Activated CD4-positive, alpha-beta T cell treated with anti-CD3 and anti-CD28 coated beads for 4 hours (primary cell): ENCODE measurements at places on chromosomes 12 and 14.

- DNase-seq = no peak
These were observed 2.4 kb downstream of the EXD2 start for GRCh38 chr14:69193721-69194120.

- DNase-seq = no peak
These were observed 2.5 kb downstream of the DUSP6 start for GRCh38 chr12:89349814-89350213.

DNA sequence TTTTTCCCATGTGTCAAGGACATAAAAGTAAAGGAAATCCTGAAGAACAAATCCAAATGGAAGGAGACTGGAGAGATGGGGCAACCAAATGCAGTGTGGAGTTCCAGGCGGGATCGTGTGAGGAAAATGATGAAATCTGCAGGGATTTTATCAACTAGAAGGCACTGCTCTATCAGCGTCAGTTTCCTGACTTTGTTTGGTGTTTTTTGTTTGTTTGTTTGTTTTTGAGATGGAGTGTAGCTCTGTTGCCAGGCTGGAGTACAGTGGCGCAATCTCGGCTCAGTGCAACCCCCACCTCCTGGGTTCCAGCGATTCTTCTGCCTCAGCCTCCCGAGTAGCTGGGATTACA, 43.3 kb upstream of the GPR132 start:
- DNase-seq = no peak

- DNase-seq = no peak
These were observed 361.3 kb upstream of the SFSWAP start for GRCh38 chr12:131349397-131350127.

GRCh38 chr14:46596236-46596635, 55.3 kb downstream of the RPL10L start:
- no peak for DNase-seq

DNA sequence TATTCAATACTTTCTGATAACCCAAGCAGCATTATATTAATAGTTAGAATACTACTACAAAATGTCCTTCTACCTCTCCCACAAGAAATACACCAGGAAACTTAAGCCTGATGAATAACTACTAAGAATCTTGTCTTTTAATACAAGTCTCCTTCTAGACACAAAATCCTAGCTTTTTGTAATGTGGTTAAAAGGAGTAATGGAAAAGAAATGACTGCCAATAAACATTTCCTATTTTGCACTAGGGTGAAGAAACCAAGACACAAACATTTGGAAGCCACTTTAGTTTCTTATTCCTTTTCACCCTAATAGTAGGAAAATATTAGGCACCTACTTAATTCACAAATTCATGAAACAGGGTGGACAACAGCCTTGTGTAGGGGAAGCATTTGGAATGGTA, 51.3 kb upstream of the TTC7B start:
- DNase-seq = no peak

GRCh38 chr14:81927070-81927469, 393.4 kb upstream of the SEL1L start:
- DNase-seq = no peak

DNA sequence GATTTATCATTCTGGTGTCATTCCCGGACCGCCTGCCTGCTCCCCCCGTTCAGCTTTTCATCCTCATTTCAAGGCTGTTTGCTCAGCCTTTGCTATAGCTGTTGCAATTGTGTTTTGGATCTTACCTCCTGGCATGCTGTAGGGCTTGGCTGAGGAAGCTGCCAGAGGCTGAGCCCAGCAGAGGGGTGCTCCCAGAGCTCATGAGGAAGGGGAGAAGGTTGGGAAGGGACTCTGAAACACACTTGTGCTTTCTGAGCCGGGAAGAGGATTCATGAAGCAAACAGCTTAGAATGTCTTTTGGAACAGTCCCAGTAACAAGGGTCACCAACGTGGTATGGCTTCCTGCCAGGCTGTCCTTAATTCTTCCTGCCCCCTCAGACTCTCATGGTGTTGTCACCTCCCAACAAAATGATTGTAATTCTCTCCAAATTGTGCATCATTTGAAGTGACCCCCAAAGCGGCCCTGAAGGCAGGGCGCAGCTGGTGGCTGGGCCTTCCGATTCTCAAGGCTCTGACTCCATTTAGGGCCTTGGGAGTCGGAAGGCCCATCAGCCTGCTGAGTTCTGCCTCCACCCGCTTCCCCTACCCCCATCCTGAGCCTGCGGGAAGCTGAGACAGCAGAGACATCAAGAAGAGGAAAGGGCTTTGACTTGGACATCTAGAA, 111.9 kb upstream of the ARHGAP5 start:
- DNase-seq = no peak

GRCh38 chr12:81896771-81897170, 137.6 kb upstream of the PPFIA2 start:
- DNase-seq = no peak

- DNase-seq = no peak
These were observed 30.4 kb downstream of the CCDC92 start for GRCh38 chr12:123942238-123942653.

DNA sequence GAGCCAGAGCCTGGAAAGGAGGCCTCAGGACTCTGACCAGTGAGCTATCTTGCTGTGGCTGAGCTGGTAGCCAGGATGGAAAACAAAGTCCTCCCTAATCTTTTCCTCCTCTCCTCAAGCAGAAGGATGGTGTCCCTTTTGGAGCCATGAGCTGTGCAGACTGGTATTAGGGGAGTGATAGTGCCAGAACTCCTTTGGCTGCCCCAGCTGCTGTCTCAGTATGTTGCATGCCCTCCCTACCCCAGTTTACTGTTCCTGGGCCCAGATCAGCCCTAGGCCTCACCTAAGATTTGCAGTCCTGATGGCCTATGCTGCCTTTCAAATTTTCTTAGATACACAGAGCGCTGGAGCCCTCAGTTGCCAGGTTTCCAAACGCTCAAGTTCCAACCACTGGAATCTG, 150.3 kb upstream of the ALG10B start:
- no peak for DNase-seq

GRCh38 chr14:23023795-23024152, 10.9 kb downstream of the PSMB5 start:
- DNase-seq = no peak

DNA sequence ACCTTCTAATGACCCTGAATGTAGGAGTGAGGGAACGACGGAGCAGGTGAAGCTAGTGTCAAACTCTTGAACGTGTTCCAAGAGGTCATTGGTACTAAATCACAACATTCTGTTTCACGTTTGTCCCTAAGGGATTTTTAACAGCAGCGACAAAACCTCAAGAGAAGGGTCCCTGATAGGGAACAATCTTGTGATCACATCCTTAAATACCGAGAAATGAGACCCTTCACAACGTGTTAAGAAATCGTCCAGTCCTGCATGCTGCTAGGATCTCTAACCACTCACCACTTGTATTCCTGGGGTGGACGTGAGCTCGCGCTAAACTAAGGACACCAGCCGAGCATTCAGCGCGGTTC, 134.1 kb upstream of the KRAS start:
- DNase-seq = no peak

DNA sequence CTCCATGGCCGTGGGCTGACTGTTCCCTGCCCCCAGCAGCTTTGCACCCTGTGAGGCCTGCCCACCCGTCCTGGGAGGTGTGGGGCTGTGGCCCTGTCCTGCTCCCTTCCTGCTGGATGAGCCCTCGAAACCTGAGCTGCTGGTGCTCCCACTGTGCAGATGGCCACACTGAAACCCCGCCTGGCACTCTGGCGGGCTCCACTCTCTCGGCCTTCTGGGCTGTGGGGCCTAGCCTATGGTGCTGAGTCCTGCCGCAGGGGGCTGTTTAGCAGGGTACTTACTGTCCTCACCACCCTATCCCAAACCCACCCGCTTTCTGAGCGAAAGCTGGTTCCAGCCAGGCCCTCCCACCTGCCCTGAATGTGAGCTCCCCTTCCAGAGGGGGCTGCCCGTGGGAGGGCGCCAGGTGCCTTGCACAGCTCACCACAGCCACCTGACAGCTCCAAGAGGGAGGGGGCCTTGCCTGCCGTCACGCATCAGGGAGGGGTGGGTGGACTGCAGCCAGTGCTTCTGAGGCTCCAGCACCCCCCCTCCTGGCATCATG, 7.3 kb downstream of the SLC25A47 start:
- DNase-seq = no peak

DNA sequence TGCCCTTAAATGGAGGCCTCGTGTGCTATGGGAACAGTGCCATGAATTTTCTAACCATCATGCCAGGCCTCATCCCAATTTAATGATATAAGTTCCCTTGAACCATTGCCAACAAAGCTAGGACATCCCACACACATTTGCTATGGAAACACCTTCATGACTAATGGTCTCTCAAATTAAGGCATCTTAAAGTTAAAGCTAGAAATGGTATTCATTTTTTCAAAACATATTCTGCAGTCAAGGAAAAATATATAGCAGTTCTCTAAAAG, 117.3 kb downstream of the BTG1 start:
- no peak for DNase-seq

DNA sequence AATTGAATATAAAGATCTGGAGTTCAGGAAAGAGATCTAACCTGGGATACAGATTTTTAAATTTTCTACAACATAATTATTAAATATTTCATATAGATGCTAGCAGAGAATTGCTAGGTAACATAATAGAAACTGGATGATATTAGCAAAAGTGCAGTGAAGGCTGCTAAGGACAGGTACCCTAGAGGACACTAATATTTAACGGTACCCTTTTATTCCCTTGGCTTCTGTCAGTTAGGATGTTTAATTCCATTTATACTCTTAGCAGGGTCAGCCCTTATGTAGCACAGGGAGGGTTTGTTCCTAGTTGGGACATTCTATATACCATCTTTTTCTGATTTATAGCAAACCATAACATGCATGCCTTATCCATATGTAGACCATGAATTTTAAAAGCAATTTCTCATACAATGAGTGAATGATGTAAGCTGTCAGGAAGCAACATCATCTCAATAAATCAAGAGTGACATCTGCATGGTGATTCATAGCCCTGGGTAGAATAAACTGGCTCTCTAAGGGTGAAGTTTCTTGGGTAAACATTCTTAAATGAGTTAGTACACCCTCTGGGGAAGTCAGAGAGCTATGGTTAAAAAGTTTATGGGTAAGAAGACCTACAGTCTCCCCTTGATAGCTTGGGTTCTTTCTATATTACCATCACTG, 404.4 kb upstream of the MGAT4C start:
- DNase-seq = no peak

GRCh38 chr12:15011162-15011561, 38.3 kb downstream of the PDE6H start:
- no peak for DNase-seq

- DNase-seq = no peak
These were observed 2.6 kb downstream of the DCAF4 start for GRCh38 chr14:72928872-72929271.

GRCh38 chr12:2693244-2693860, 101.4 kb upstream of the FKBP4 start:
- DNase-seq = no peak

GRCh38 chr12:125453751-125454150, 388.5 kb downstream of the AACS start:
- DNase-seq = no peak
